ENCODE measurements at places on chromosomes 4 and X.

GRCh38 chr4:19496756-19497155 is 754.9 kb upstream of the SLIT2 start:
- no peak for DNase-seq

DNA sequence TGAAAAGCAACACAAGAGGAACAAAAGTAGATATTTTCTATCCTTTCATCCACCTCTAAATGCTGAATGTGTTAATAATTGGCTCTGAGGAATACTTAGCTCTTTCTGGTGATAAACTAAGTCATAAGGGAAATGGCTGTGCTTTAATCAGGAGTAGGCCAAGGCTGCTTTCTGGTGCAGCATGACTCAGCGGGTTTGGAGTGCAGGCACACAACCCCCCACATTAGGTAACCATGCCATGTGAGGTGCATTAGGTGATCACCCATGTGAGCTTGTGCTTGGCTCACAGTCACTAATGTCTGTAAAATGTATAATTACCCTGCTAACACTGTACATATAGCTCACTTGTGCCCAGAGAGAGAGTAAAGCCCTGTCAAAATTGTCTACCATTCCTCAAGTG is 57.2 kb downstream of the USP38 start:
- DNase-seq: no peak

DNA sequence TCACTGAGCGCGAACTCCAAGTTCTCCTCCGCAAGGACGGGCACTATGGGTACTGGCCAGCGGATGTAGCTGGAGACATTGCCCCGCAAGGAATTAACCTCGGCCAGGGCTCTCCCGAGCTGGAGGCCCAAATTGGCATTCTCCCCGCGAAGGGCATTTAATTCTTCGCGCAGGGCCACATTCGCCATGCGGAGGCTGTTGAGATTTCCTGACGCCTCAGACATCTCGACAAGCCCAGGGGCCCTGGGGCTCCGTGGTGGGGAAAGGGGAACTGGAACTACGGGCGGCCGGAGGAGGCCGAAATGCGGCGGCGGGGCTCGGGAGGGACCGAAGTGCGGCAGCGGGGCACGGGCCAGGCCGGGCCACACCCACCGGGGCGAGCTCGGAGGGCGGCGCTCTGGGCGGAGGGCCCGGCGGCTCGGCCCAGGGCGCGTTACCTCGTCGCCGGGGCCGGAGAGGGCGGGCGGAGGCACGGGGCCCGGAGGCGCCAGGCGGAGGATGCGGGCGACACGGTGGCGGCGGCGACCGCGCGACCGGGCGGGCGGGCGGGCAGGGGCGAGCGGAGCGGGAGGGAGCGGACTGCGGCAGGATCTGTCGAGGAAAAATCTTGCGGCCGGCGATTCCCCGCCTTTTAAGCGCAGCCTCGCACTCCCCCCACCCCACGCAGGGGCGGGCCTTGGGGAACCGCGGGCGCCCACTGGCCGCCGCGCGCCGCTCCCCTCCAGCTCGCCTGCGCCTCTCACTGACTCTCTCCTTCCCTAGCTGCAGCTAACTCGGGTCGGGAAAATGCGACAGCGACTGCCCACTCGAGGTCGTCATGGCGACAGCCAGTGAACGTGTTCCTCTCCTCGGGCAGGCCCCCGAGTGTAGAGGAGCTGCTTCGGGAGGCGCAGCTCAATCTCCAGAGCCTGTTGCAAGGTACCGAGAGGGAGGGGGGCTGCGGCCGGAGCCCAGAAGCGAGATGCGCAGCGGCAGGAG is at the start of gene RTL5:
Gene RTL5 (minus strand): TSS at position 599 of the 978 bp plus-strand sequence.
- no peak for DNase-seq

DNA sequence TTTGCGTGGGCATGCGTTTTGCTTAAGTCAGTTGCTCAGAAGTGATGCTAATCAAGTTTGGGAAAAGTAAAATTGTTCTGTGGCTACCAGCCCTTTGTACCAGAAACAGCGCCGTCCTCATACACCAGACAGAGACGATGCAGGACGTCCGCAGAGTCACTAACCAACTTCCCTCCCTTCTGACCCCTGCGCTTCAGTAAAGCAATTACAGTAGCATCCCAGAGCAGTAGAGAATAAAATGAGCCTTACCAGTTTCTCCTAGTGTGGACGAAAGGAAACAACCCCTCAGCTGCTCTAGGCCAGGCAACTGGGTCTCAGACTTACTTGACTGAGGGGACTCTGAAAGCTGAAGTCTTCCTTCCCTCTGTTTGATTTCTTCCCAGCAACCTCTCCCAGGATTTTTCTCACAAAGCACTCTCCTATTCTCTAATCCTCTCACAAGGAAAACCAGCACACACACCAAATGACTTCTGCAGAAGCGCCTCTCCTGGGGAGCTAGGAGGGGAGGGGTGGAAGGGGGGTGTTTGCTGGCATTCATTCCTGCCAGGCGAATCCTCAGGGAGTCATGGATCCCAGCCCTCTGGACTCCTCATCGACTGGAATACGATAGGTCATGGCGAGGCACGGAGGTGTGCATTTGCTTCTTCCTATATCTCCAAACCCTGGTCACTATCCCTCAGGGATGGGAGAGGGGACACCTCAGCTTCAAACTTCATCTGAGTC is 56.0 kb upstream of the MID1 start:
- no peak for DNase-seq

DNA sequence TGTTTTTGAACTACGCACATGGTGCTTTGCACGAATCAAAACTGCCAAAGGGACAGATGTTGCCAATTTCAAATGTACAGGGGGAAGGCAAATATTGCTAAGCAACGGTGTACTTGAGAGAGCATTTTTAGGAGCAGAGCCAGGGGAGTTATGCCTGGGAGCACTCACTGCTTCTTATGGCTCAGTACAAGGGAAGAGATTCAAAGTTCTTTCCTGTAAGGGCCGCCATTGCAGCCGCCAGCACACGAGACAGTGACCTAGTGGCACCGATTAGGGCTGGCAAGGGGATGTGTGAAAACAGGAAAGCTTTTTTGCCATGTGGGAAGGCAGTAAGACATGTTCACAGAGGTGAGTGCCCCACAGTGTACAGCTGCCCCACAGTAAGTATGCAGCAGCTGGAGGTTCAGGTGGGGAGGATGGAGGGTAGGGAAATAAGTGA is 133.8 kb downstream of the AFF1 start:
- no peak for DNase-seq

- DNase-seq: no peak
Observed at GRCh38 chrX:40530509-40530908, 50.3 kb upstream of the ATP6AP2 start.

GRCh38 chr4:182067828-182068227 is 175.4 kb upstream of the TENM3 start:
- DNase-seq: no peak

GRCh38 chrX:76454456-76454927 is 27.0 kb downstream of the MAGEE1 start:
- DNase-seq: no peak

GRCh38 chrX:75625232-75625631 is 102.4 kb upstream of the ZDHHC15 start:
- DNase-seq: no peak

GRCh38 chr4:131309628-131310027 is 1839.5 kb upstream of the PCDH10 start:
- DNase-seq: no peak

- no peak for DNase-seq
Observed at GRCh38 chr4:168737806-168738172, 240.9 kb downstream of the PALLD start.

DNA sequence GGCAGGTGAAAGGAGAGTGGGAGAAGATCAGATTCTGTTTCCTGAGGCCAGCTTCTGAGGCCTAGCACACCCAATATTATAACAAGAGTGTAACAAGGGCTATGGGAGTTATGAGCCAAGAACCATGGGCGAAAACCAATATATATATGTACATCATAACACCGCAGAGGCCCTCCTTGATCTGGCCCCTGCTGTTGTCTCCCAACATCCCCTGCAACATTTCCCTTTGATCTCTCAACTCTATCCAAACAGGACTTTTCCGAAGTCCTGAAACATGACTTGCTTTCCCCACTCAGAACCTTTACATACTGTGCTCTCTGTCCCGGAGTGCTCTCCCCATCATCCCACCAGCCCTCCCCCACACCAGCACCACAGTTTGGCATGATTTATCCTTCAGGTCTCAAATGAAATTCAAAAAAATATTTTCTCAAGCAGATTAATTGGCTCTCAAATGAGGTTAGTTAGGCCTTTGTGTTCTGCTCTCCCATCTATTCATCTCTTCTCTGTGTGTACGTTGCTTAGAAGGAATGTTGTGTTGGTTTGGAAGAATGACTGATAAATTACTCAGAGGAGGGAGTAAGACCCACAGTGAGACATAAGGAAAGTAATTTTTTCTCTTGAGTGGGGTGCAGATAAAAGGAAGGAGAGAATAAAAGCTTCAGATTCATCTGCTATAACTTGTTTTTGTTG is 58.1 kb upstream of the SMIM10 start:
- no peak for DNase-seq

GRCh38 chrX:43530837-43531236 is 125.3 kb upstream of the MAOA start:
- no peak for DNase-seq

- no peak for DNase-seq
Observed at GRCh38 chr4:147960971-147961370, 229.1 kb downstream of the ARHGAP10 start.

DNA sequence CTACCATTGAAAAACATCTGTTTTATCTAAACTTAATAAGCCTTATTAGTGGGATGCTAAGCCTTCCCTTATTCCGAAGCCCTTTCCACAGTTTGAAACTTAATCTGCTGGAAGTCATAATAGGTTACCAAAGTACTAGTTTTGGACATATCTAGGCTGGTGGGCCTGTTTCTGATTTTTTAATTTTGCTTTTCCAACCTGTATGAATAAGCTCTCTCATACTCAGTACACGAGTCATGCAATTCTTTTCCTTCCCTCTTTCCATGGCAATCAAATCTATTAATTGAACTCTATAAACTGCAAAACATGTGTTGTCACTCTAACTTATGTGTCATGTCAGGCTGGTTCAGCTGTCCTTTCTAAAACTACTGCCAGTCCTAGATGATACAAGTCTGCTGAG is 91.0 kb downstream of the AMMECR1 start:
- no peak for DNase-seq

- DNase-seq: no peak
Observed at GRCh38 chrX:23482561-23482960, 147.9 kb downstream of the PTCHD1 start.

GRCh38 chrX:87392369-87392768 is 125.2 kb upstream of the KLHL4 start:
- DNase-seq: no peak

DNA sequence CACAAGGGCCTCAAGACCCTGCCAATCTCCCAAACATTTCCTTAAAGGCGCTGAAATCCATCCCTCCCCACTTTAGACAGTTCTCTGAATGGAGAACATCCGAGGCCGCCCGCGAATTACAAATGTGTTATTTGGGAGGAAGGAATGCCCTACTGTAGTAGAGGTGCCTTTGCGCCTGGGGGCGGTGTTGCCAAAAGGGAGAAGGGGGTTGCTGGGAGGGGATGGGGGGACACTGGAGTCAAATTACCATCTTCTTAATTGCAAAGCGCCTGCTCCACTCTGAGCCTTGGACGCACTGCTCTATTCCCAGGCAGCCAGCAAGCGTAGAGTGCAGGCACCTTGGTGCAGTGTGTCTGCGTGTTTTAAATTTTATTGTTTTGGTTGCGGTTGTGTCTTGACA is 2.7 kb downstream of the TMEM255A start:
- DNase-seq: no peak

DNA sequence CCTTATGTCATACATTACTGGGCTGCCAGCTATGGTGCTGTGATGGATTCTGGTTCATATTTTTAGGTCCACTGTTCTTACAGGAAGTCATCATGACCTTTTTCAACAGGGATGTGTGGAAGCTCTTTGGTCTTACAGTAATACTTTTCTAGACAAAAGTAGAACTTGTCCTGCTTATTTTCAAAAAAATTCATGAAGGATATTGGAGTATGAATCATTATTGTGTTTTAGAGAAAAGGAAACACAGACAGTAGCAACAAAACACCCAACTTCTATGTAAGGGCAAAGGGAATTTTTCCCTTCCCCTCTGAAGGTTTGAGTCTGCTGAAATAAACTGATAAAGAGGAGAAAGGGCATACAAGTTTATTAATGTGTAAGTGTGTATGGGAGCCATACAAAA is 54.7 kb upstream of the FAM9C start:
- no peak for DNase-seq

- no peak for DNase-seq
Observed at GRCh38 chr4:42750856-42751255, 94.0 kb upstream of the ATP8A1 start.

DNA sequence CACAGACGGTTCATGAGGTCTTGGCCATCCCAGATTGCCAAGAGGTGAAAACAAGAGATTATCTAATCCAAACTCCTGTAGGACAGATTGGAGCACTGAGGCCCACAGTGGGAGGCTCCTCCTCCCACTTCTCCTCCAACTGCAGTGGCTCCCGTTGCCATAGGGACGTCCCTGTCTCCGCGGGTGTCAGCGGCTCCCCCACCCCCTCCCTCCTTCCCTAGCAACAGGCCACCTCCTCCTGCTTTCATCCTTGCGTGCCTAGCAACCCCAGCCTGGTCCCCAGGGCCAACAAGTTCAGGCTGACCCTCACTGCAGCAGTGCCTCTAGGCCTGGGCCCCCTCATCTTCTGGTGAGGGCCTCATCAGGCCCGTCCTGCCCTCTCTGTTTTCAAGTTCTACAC is 6.8 kb upstream of the IQSEC2 start:
- no peak for DNase-seq

GRCh38 chr4:146522869-146523205 is 1.1 kb upstream of the SLC10A7 start:
- DNase-seq: no peak

GRCh38 chr4:101678180-101678579 is 112.3 kb upstream of the BANK1 start:
- no peak for DNase-seq

DNA sequence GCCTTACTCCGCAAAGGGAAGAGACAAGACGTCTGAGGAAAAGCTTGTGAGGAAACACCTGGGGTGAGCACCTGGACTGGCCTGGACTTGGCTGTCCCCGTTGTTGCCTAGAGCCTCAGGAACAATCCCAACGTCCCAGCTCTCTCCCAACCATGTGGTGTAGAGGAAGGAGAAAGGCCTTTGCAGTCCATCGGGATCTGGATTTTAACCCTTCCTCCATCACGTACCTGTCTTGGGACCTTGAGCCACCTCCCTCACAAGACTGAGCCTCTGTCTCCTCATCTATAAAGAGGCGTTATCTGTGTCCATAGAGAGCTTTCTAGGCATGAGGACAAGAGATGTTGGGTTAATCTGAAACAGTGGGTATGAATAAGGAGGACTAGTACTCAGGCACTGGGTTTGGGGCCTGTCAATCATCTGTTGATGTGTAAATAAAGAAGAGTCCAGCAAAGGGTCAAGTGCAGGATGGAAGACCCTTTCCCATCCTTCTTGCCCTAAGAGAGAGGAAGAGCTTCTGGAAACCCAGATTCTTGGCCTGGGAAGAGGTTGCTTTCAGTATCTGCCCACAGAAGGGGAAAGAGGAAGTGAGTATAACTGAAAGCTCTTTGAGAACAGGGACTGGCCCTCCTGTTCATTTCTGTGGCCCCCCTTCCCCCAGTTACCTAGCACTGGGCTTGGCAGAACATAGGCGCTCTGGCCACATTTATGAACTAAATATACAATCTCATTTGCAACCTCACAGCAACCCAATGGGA is 137.1 kb downstream of the PJA1 start:
- no peak for DNase-seq

Data from stimulated activated CD8-positive, alpha-beta memory T cell treated with anti-CD3 and anti-CD28 coated beads, Interleukin-7, amount 100 ng/mL, for 1 hour (primary cell).